ENCODE measurements at places on chromosomes 1 and 21.

GRCh38 chr21:44866780-44867179 is 6.7 kb downstream of the PTTG1IP start:
- no peak for DNase-seq

DNA sequence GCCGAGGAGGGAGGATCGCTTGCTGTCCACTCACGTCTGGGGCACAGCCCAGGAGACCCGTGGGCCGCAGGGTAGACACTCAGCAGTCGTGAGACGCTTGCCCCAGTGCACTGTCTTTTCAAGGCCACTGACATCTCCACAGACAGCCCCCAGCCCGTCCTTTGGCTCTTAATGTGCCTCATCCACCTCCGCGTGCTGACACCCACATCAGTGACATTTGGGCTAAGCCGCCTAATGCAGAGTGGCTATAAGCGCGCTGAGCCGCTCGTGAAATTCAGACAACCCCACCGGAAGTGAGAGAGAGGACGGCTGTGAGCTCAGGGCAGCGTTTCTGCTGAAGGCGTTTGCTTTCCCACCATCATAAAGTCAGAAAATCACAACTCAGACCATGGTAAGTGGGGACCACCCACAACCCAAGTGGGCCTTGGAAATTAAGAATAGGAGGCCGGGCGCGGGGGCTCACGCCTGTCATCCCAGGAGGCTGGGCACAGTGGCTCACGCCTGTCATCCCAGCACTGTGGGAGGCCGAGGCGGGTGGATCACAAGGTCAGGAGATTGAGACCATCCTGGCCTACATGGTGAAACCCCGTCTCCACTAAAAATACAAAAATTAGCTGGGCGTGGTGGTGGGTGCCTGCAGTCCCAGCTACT is 8.4 kb downstream of the SLC35E2B start:
- DNase-seq = peak; percentile 74

DNA sequence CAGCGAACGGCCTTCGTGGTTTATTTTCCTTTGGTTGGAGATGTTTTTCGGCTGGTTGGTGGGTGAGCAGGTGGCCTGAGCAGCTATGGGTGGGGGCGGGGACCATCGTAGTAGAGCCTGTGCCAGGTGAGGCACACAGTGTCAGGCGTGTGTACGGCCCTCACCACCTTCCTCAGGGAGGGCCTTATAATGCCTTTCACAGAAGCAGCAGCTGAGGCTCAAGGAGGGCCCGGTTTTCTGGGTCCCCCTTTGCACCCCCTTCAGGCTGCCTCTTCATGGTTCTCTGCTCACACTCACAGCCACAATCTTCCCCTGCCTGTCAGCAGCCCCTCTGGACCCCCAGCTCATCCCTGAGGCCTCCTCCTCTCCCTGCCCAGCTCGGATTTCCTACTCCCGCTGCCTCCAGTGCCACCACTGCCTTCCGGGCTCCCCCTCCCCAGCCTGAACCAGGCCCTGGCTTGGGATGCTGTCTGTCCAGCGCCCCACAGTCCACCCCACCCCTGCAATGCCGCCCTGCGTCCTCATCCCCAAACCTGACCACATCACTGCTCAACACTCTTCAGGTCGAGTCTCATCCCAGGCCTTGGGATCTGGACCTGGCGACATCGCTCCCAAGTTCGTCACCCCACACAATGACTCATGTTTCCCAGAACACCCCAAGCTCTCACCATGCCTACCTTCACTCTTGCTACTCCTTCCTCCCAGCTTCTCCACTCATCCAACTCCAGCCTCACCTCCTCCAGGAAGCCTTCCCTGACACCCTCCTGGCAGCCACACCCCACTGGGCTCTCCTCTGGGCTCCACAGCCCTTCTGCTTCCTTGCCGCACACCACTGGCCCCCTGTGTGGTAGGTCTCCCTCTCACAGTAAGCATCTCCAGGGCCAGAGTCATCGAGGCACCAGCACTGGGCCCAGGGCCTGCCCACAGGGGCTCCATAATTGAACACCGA is 53.9 kb downstream of the DMRTB1 start:
- DNase-seq = no peak

DNA sequence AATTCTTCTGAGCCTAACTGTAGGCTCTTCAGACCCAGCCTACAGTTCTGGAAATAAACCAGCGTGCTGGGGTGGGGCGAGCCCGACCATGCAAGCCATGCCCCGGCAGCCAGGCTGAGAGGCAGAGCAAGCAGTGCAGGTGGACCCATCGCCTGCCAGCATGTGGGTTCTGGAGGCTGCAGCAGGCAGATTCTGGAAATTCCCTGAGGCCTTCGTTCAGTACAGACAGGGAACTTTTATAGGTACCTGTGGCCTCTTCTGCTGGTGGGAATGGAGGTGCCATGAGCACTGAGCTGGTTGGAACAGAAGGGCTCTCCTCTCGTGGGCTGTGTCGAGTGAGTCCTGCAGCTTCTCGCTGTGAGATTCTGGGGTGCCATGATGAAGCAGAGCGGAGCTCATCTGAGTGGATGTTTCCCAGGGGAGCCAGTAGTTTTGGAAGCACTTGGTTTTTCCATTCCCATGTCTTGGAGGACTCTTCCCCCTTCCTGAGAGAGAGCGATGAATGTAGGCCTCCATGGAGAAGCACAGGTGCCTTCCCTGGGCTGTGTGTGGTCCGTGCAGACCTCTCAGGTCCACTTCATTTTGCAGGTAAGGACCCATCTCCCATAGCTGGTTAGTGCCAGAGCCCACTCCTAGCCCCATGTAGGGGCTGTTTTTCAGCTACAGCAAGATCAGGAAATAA is 94.1 kb downstream of the PCBP3 start:
- DNase-seq = no peak

- no peak for DNase-seq
Observed at GRCh38 chr1:104878203-104878909, 1128.7 kb downstream of the AMY1C start.

DNA sequence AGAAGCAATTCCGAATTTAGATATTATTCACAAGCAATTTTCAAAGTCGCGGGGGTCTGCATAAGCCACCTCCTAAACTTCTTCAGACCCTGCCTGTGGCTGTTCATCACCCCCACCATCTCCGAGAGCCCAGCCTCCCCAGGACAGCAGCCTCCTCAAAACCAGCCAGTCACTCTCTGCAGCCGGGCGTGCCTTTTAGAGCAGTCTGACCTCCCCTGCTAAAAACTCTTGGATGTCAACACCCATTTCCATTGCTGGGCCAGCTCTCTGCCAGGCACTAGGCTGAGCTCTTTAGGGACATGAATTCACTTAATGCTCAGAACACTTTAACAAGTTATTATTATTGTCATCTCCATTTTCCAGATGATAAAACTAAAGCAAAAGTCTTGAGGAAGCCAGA is 11.7 kb downstream of the ADPRS start:
- DNase-seq = no peak

All from suprapubic skin (tissue), 4 donors.